ENCODE measurements at places on chromosomes 7 and 10. TPM values are rescaled to one million over a fixed set of nuclear protein-coding genes. Genes with fewer than 3 reads are reported as not detected.

The KIF20B gene
- total RNA-seq: 6.9 TPM

The RNLS gene
- total RNA-seq: 1.5 TPM

The AKR1E2 gene
- total RNA-seq: 16.3 TPM

- DNase-seq: peak; percentile 55
Observed at GRCh38 chr10:45557275-45557905, 115.2 kb downstream of the ZFAND4 start.

GRCh38 chr10:27019827-27020226 is 80.5 kb downstream of the ANKRD26 start:
- peak; percentile 14 for DNase-seq

DNA sequence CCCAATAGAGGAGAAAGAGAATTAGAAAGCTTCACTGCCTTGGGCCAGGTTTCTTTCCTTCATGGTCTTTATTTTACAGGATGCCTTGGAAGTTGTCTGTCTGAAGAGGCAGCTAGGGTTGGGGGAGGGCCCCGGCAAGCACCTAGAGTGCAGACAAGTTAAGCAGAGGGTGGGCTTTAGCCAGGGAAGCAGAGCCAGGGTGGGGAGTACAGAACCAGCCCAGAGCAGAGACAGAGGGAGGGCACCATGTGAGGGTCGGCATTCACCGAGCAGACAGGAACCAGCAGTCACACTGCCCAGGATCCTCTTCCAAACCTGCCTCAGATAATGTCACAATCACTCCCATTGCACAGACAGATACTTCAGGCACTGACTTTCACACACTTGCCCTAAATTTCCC is 75.9 kb downstream of the ADARB2 start:
- no peak for DNase-seq

DNA sequence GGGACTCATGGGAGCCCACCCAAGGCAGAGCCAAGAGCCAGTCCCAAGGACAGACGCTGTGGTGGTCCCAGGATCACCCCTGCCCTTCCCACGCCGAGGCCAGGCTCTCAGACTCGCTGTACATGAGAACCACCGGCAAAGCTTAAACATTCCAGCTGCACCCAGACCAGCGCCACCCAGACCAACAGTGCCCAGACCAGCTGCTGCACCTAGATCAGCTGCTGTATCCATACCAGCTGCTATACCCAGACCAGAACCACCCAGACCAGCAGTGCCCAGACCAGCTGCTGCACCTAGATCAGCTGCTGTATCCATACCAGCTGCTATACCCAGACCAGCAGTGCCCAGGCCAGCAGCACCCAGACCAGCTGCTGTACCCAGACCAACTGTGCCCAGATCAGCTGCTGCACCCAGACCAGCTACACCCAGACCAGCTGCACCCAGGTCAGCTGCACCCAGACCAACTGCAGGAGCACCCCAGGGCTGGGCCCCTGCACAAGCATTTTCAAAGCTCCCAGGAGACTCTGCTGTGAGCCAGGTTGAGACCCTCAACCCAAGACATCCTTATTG is 47.9 kb upstream of the CNPY1 start:
- no peak for DNase-seq

DNA sequence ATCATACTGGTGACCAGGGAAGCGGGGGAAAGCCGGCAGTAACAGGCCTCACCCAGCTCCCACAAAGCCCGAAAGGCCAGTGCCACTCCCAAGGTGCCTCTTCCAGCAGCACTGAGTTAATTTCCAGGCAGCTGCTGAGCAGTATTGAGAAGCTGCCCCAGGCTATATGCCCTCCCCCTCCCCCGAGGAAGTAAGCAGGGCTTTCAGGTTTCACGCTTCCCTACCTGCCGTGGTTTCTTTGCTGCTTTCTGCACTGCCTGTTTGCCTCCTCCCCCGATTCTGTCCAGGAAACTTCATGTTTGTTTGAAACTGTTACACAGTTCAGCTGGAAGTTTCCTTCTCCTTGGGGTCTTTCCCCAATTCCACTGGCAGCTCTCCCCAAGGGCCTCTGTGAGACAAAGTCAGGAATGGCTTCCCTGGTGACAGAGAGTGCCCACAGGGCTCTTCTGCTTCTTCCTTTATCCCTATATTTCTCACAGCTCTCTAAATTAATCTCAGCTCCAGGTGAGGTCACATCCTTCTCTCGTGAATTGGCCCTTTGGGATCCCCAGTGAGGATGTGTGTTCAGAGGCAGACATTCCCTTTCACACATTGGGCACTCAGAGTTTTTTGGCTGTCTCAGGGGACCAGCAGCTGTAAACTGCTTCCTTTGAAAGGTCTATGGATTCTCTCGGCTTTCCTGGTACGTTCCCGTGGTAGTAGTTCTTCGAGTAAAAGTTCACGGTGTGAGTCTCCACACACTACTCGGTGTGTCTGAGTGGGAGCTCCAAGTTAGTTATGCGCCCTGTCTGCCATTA is 19.4 kb downstream of the C1GALT1 start:
- no peak for DNase-seq

DNA sequence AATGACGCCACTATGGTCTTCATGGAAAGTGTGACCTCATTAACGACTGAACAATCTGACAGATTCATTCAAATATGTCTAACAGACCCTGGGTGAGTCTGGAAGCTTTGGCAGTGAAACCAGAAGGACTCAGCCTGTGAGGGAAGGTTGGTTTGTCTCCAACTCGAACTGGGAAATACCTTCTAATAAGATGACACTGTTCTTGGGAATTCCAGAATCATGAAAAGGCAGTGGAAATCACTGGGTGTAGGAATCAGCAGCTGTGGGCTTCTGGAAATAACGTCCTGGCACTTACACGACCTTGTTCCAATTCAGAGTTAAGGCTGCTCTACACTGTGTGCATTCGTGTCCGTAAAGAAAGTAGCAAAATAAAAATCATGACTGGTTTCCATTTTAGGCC is 75.1 kb downstream of the DGKI start:
- no peak for DNase-seq

GRCh38 chr7:113197274-113197673 is 78.9 kb upstream of the SMIM30 start:
- no peak for DNase-seq

GRCh38 chr10:61701055-61701705 is 38.5 kb downstream of the CABCOCO1 start:
- DNase-seq: no peak
